ENCODE measurements at places on chromosomes 7 and 10. TPM values are rescaled to one million over a fixed set of nuclear protein-coding genes. Genes with fewer than 3 reads are reported as not detected.

The CUBN gene
- total RNA-seq: 0.32 TPM

The PNLIPRP1 gene
- total RNA-seq: not detected

The ASAH2B gene
- total RNA-seq: 4.2 TPM

The PLEKHA8 gene
- 10.2 TPM for total RNA-seq

The LMOD2 gene
- not detected for total RNA-seq

The GHRHR gene
- total RNA-seq: not detected

The SPDYE11 gene
- not detected for total RNA-seq

The ACHE gene
- not detected for total RNA-seq

The TAS2R3 gene
- total RNA-seq: 1.8 TPM

The SPDYE1 gene
- not detected for total RNA-seq

The OR9A2 gene
- total RNA-seq: 0.66 TPM

The IDI2 gene
- total RNA-seq: not detected

The PPP1R3C gene
- 0.09 TPM for total RNA-seq

The KEL gene
- total RNA-seq: 2.8 TPM

The ANKIB1 gene
- 50.7 TPM for total RNA-seq

The MLXIPL gene
- not detected for total RNA-seq

The MYH16 gene
- total RNA-seq: not detected

The NRCAM gene
- total RNA-seq: 0.09 TPM

The PAX4 gene
- not detected for total RNA-seq

The TACC2 gene
- total RNA-seq: not detected

The CTAGE8 gene
- 1.8 TPM for total RNA-seq

The FFAR4 gene
- not detected for total RNA-seq

The FHIP2A gene
- 14.3 TPM for total RNA-seq

The PAPOLB gene
- total RNA-seq: not detected

The CRYGN gene
- total RNA-seq: not detected

The OR2A12 gene
- total RNA-seq: not detected

The ST8SIA6 gene
- total RNA-seq: 0.10 TPM

The PBLD gene
- 0.34 TPM for total RNA-seq

The KLF14 gene
- total RNA-seq: not detected

The SFTPA1 gene
- not detected for total RNA-seq

The RBM17 gene
- 141 TPM for total RNA-seq

The ACBD7 gene
- 3.1 TPM for total RNA-seq

The TMEM213 gene
- total RNA-seq: 0.18 TPM

The TUBB8 gene
- 0.32 TPM for total RNA-seq
